HuH-7.5 (cell line): ENCODE measurements at places on chromosomes 11 and 22.

DNA sequence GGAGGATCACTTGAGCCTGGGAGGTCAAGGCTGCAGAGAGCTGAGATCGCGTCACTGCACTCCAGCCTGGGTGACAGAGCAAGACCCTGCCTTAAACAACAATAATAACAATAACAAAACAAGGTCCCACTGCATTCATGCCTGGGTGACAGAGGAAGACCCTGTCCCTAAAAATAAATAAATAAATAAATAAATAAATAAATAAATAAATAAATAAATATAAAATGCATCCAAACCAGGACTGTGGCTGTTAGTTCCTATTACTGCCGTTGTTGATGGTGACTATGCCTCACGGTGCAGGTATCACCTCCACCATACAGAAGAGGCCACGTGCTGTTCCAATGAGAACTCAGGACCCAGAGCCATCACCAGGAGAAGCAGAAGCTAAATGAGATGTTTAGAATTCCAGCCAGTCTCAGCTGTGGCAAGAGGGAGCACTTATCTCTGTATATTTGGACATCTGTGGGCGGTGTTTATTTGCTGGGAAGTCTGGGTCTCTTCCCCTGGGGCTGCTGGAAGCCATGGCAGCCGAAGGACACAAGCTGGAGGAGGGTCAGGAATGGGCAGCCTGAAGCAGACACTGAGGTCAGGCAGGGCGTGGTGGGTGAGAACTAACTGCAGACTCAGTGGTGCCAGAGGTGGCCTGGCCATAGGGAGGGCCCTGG is 21.6 kb downstream of the C11orf86 start:
- peak; percentile 100 for DNase-seq

DNA sequence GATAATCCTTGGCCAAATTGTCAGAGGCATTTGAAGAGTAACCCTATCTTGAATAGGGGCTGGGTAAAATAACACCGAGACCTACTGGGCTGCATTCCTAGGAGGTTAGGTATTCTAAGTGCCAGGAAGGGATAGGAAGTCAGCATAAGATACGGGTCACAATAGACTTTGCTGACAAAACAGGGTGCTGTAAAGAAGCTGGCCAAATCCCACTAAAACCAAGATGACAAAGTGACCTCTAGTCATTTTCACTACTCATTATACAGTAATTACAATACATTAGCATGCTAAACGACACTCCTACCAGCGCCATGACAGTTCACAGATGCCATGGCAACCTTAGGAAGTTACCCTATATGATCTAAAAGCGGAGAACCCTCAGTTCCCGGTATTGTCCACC is 964 bp upstream of the REXO2 start:
- no peak for DNase-seq

- DNase-seq: no peak
Measured at GRCh38 chr11:11211186-11211585, 141.9 kb downstream of the CSNK2A3 start.

- DNase-seq: peak; percentile 47
Measured at GRCh38 chr11:73950869-73951710, at the start of gene DNAJB13. Gene DNAJB13 (plus strand): TSS chr11:73951026. CDS start chr11:73951070, 44 bp downstream.

GRCh38 chr11:1522081-1522424 is 35.5 kb upstream of the MOB2 start:
- no peak for DNase-seq

GRCh38 chr11:103936059-103936458 is 100.4 kb upstream of the DDI1 start:
- DNase-seq: no peak

GRCh38 chr11:59028105-59028504 is 58.0 kb upstream of the GLYATL1B start:
- no peak for DNase-seq

DNA sequence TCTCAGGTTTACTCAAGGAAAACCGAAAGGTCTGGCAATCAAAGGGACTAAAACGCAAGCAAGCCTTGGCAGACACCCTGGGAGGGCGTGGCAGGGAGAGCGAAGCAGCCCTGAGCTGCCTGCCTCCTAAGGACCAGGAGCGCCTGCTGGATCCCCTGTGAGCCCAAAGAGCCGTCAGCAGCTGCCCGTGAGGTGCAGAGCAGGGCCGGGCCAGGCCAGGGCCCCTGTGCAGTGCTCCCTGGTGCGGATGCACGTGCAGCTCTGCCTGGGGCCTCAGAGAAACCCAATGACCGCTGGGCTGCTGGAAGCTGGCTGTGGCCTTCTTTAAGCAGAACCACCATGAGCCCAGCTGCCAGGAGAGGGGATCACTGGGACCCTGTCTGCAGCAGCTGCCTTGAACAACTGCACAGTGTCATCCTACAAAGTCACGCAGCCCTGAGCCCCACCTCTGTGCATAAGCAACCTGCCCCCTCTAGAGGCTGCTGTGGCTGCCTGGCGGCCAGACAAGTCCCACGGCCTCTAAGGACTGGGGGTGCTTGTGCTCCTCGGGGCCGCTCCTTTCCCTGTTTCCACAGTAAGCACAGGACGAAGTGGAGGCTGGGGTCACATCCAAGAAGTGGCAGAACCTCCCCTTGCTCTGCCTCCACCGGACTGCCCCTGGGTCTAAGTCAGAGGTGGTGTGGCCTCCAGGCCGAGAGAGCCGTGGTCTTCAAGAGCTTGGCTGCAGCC is 29.1 kb upstream of the COMT start:
- DNase-seq: no peak

- DNase-seq: peak; percentile 73
Measured at GRCh38 chr11:18012906-18013781, at the start of gene SERGEF. Gene SERGEF (minus strand): TSS chr11:18013047. CDS start chr11:18013010, 37 bp downstream.

DNA sequence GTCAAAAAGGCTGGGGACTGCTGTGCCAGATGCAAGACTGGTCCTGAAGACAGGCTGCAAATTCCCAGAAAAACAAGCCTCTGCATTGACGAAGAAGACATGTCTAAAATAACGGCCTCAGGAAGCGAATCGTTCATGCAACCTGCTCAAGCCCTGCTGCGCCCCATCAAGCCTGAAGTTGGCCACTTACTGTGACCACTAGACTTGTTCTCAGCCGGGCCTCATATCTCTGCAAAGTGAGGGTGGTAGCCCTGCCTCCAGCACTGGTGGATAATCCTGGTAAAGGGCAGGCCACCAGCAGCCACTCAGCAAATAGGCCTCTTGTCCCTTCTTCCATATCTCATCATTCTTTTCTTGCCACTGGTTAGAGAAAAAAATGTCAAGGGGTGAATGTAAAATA is 11.8 kb downstream of the LTO1 start:
- no peak for DNase-seq

GRCh38 chr22:48496987-48497650 is 1330.6 kb downstream of the BRD1 start:
- DNase-seq: no peak

- DNase-seq: no peak
Measured at GRCh38 chr11:31903225-31904074, 92.3 kb upstream of the PAX6 start.

- no peak for DNase-seq
Measured at GRCh38 chr11:23539556-23539955, 679.3 kb upstream of the CCDC179 start.

DNA sequence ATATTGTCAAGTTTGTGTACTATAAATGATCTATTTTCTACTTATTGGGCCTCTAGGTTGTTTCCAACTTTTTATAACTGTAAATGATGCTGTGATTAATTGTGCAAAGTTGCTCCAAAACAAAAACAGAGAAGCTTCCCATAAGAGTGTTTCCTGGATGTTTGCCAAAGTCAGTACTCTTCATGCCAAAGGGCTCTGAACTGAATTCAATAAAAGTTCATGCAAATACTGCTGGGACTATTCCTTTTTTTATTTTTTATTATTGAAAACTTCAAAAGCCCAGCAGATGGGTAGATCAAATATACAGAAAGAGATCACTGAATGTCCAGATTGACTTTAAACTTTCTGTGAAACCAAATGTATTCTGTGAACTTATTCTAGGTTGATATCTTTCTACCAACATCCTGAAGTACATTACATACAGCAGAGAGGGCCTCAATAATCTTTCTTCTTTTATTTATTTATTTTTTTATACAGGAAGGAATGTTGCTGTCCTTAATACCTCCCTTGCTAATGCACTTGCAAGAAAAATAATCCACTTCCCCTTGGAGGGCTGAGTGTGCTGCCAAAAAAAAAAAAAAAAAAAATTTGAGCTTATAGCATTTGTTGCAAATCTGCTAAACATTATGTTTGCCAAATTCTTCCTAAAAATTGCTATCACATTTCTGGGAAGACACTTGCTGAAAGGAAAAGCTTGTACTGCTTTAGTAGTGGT is 53.0 kb downstream of the CTSC start:
- no peak for DNase-seq

- no peak for DNase-seq
Measured at GRCh38 chr11:15911377-15912044, 444.8 kb downstream of the SOX6 start.

GRCh38 chr11:67120881-67121710 is 2.0 kb downstream of the KDM2A start:
- no peak for DNase-seq

DNA sequence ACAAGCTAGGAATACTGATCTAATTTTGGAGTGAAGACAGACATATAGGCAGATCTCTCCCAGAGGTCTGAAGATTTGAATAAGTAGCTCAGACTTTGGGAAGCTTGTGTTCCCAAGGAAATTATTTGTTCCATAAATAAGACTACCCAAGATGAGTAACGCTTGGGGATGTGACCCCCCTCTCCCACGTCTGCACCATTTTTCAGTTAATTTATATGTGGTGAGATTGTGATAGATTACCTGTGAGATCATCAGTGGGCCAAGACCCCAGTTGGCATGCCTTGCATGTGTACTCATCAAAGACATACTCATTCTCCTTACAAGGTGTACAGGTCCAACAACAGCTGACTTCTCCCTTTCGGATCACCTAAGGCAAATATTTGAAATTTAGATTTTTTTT is 252.8 kb upstream of the CTSC start:
- no peak for DNase-seq

DNA sequence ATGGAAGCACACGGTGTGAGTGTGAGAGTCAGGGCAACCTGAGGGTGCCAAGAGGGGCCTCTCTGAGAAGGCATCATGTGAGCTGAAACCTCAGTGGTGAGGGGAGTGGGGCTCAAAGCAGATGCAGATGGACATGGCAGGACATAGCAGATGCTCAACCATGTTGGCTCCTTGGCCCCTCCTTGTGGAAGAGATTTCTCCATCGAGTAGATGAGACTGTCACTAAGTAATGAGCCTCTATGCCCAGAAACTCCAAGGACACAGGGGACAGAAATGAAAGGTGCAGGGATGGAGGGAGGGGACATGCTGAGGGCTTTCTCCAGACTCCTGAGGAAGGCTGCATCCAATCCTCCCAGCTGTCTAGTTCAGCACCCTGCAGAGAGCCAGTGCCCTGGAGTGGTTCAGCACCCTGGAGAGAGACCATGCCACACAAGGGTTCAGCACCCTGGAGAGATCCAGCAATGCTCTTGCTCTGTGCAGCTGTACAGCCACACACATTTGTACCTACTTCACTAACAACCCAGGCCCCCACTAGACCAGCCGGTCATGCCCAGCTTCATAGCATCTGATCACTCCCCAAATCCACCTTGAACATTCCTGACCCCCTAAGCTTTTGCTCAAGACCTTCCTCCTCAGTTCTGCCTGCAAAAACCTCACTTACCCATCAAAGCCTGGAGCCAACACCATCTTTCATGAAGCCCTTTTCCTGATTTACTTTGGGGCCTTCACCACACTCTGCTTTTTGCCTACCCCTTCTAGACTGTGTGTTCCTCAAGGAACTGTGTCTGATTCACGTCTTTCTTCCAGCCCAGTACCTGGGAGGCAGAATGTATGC is 252.0 kb downstream of the CTTN start:
- peak; percentile 94 for DNase-seq

- DNase-seq: no peak
Measured at GRCh38 chr22:48439560-48440135, 1388.0 kb downstream of the BRD1 start.

GRCh38 chr11:13629779-13630178 is 38.7 kb upstream of the FAR1 start:
- no peak for DNase-seq

DNA sequence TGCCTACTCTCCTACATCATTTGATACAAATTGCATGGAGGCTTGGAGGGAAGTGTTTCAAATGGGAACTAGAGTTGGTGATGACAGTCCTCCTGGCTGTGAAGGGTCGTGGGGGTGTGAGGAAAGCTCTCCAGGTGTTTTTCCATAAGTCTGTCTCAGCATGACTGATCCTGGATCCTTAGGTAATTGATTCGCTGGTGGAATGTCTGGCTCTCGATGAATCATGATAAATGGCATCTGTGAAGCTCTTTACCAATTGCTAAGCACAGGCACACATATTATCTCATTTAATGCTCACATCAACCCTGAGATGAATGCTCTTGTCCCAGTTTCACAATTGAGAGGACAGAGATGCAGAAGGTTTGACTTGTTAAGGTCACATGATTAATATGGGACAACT is 107.5 kb downstream of the PKNOX2 start:
- no peak for DNase-seq

GRCh38 chr11:69362315-69362714 is 68.4 kb downstream of the MYEOV start:
- no peak for DNase-seq

- DNase-seq: peak; percentile 99
Measured at GRCh38 chr11:61567286-61568061, 13.4 kb downstream of the SYT7 start.

- DNase-seq: no peak
Measured at GRCh38 chr11:16191868-16192240, 164.5 kb downstream of the SOX6 start.

DNA sequence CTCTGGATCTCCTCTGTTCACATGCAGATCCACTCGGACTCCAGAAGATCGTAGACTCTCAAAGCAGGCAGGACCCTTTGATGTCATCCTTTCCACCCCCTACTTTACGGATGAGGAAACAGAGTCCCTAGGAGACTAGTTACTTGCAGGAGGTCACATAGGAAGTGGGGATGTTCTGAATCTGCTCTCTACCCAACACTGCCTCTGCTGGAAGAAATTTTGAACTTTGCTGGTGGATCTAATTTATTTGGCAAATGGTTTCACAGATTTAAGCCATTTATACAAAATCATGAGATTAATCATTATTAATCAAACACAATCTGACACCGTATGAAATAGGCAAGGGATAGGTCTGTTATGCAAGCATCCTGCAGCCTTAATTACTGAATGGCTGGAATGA is 55.0 kb upstream of the USP47 start:
- DNase-seq: no peak

DNA sequence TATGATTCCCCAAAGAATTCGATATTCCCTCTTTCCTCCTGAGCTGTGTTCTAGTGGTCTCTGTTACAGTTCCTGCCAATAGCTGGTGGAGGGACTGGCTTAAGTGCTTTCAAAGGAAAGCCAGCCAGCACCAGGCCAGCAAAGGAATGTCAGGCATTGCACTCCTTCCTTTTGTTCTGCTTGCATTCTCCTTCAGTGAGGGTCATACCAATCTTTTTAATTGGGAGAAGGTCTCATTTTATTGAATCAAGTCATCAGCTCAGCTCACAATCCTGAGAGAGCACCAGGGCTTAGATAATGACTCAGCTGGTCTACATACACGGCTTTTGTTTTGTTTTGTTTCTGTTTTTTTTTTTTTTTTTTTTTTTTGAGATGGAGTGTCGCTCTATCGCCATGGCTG is 222.9 kb downstream of the NAV2 start:
- no peak for DNase-seq

DNA sequence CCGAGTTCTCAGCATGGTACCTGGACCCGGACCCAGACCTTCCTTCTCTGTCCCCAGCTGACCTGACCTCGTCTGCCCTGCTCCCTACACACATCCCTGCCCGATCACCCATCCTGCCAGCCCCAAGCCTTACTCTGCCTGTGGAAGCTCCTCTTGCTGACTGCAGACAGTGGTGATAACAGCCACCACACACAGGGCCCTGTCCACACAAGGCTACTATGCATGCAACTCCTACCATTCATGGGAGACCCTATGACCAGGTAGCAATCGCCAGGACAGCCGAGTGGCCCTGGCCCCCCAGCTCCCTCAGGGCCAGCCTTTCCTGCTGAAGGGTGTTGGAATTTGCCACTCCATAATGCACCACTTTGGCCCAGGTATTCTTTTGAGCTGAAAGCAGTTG is 233.6 kb downstream of the BRD1 start:
- DNase-seq: no peak
